NCI-H2081 treated with DMSO at 0.1 percent for 48 hours (cell line): ENCODE measurements at places on chromosomes 5 and 9.

DNA sequence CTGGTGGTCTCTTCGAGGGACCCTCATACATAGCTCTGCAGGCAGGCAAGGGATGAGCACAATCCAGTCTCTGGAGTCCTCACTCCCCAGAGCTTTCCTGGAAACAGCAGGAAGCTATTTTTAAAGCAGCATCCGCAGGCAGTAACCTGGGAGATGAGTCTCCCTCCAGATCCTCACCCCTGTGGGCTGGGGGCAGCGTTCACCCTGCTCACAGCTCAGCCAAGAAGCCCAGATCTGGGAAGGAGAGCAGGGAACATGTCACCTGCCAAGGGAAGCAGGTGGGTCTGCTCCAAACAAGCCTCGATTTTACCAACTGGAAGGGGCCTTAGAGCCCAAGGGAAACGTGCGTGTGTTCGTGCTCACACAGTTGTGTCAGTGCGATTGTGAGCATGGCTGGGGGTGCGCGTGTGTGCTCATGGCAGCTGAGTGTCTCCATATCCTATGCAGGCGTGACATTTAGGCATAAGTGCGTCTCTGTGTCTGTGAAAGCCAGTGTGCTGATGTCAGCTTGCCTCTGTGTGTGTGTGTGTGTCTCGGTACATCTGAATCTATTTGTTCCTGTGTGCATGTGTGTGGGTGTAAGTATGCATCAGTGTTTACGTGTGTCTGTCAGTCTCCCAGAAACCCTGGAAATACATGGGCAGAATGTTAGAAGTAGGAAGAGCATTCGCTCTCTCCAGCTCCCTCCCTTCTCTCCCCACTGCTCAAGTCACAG is 40.6 kb upstream of the CPLX2 start:
- DNase-seq: no peak

- DNase-seq: no peak
Observed at GRCh38 chr9:116673375-116673774, 13.7 kb upstream of the TRIM32 start.

DNA sequence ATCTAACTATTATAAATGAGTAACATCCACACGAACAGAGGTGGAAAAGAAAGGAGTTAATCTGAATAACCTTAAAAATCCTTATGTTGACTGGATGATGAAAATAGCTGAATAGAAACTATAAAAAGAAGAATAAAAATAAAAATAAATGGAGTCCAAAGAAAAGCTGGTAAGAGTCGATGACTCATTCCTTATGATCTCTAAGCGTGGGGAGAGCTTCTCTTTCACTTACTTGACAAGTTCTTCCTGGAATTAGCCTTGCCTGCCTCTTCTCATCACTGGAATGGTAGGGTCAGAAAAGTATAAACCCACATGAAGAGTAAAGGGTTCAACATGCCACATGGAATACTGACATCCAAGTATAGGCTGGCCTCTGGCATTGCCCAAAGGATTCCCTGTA is 477.0 kb upstream of the RGMB start:
- no peak for DNase-seq

GRCh38 chr5:117255211-117256027 is 680.8 kb upstream of the SEMA6A start:
- DNase-seq: no peak

DNA sequence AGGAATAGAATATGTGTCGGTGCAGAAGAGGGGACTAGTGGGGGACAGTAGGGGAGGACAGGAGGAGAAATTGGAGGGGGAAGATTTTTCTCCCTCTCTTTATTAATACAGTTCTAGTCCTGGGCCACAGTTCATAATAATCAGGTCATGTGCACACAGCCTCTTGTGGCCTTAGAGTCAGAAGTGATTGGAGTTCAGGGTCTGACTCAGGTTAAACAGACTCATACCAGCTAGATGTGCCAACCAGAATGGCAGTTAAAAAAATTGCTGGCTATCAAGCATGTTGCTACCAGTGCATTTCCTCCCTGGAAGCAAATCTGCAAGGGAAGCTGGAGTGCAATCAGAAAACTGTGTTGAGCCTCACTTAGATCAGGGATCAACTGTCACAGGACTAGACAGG is 132.7 kb upstream of the MAP1B start:
- no peak for DNase-seq

- DNase-seq: no peak
Observed at GRCh38 chr5:6710070-6710469, 3.2 kb upstream of the TENT4A start.

GRCh38 chr5:151620461-151620840 is 29.3 kb upstream of the FAT2 start:
- DNase-seq: no peak

DNA sequence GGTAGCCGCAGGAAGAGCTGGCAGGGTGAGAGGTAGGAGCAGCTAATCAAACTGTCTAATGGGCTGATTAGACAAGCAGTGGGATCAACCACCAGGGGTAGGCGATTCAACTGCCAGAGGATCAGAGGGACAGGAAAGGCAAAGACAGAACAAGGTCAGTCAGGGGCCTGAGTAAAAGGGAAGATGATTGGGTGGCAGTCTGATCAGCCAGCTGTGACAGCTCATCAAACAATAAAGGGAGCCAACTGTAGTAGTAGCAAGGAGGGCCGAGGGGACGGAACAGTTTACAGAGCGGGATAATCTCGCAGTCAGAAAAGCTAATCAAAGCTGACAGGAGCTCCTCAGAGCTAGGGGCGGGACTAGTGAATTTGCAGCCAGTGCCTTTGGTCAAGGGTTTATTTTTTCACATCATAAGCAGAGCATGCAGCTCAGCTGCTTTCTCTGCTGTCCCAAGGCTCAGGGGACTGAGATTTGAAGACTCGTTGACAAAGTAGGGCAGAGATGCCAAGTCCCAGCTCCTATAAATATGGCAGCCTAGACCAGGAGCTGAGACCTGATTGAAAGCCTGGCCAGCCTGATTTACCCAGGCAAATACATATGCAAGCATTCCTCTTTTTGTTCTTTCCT is 418.2 kb downstream of the GABRG2 start:
- DNase-seq: no peak

DNA sequence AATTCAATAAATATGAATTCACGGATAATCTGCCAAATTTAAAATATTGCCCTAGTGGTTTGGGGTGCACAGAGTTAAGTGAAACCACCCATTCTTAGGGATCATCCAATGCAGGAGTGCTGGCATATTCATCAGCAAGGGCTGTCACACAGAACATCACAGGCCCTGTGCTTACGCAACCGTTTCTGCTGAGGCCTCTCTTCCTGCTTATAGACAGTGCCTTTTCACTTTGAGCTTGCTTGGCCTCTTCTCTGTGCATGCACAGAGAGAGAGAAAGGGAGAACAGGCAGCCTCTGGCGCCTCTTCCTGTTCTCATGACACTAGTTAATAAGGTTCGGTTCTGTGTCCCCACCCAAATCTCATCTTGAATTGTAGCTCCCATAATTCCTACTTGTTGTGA is 366.3 kb downstream of the ICE1 start:
- DNase-seq: no peak

- DNase-seq: no peak
Observed at GRCh38 chr5:177361418-177362291, 3.9 kb downstream of the RGS14 start.

GRCh38 chr9:1957856-1958255 is 57.3 kb upstream of the SMARCA2 start:
- no peak for DNase-seq

DNA sequence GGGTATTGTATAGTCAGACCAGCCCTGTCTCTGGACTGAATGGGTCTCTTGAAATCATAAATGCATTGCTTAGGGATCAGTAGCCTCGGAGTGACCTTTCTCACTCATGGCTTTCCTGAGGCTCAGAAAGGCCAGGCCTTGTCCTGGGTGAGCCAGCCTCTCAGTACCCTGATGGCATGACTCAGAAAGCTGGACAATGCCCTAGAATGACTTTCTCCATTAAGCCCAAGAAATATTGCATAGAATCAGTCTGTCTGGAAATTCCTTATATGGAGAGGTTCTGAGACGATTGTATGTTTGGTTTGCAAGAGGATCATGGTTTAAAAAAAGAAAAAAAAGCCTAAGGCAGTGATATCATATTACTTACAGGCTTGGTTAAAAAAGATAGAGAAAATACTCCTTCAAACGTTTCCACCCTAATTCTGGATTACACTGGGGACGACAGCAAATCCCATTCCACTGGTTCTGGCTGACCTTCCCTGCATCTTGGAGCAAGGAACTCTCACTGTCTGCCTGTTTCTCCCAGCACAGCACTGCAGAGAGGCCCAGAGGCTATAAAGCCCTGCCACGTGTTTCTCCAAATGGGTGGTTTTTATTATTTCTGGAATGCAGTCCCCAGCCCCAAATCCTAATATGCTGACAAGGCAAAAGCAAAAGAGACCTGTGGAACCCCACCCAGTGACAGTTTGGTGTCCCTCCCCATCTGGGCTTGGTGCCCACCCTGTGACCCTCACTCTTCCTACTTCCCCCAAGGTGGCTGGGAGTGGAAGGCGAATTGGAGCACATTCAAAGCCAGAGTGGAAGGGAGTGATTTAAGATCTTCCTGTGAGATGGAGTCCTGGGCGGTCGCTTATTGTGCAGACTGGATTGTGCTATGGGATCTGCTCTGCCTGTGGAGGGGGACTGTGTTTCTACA is 34.4 kb downstream of the MAP1B start:
- no peak for DNase-seq

DNA sequence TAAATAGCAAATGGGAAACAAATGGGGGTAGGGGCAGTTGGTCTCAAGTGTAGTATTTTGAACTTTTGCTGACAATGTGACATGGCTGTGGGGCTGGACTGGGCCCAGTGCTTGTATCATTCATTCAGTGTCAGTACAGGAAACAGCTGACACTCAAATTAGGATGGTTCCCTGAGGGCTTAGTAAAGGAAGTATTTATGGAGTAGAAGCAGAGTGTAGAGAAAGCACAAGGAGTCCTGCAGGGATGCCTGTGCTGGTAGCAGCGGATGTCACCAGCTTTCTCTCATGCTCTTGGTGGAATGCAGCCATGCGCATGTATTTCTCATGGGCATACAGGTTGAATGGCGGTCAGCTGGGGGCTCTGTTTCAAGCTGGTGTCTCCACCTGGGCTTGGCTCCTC is 72.9 kb upstream of the SLC44A1 start:
- DNase-seq: no peak

GRCh38 chr9:132037458-132037857 is 42.2 kb downstream of the MED27 start:
- peak; percentile 76 for DNase-seq

- no peak for DNase-seq
Observed at GRCh38 chr5:93255796-93256195, 325.2 kb downstream of the NR2F1-AS1 start.

- no peak for DNase-seq
Observed at GRCh38 chr5:56757077-56757476, 58.3 kb upstream of the MAP3K1 start.

DNA sequence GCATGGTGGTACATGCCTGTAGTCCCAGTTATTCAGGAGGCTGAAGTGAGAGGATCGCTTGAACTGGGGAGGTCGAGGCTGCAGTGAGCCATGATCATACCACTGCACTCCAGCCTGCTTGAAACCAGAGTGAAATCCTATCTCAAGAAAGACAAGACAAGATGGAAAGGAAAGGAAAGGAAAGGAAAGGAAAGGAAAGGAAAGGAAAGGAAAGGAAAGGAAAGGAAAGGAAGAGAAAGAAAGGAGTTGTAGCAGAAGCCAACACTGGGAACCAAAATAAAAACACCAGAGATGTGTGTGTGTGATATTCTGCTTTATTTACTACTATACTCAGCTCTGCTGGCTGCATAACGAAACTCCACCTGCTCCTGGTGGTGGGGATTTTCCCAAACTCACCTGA is 115.3 kb downstream of the DRD1 start:
- DNase-seq: no peak

DNA sequence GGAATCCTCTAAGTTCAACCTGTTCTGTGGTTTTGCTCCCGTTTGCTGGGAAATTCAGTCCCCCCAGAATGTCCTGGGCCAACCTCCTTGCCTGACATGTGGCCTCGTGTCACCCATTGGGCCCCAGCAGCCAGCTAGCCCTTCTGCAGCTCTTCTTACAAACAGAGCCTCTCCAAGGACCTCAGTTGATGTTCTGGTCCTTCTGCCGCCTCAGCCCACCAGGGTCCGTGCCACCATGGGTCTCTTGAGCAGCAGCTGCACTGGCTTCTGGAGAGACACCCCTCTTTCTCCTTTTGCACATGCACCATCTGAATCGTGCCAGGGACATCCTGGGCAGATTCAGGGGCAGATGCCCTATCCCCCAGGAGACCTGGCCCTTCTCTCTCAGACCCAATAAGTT is 85.0 kb downstream of the LMX1B start:
- DNase-seq: no peak

DNA sequence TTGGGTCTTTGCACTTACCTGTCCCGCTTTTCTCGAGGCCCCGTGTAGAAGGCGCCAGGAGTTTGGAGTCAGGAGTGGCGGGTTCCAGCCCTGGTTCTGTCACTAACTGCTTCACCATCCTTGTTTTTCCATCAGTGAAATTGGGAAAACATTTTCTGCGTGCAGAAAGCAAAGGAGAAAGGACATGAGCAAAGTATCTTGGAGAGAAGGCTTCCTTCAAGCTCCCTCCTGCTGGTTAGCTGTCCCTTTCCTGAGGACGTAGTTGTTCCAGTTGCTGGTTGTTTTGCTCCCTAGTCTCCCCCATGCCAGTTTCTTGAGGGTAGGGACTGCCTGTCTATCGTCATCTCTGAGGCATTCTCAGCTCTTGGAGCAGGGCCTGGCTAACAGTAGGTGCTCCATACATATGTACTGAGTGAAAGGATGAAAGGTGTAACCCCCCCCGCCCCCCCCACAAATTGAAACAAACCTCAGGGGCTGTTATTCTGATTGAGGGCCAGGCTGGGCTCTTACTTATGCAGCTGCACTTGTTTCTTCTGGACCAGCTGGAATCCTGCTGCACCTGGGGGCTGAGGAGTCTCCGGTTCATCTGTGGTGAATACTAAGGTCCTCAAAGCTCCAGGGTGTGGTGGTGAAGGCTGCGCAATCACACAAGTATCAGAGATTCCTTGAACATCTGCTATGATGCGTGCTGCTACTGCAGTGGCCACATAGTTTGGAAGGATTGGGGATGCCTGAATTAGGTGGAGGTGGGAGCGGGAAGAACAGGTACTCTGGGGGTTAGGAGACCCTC is 1.0 kb downstream of the SMIM3 start:
- no peak for DNase-seq

- DNase-seq: no peak
Observed at GRCh38 chr5:172758077-172758833, 12.7 kb downstream of the DUSP1 start.

GRCh38 chr5:122392824-122393223 is 80.8 kb downstream of the SNCAIP start:
- DNase-seq: no peak

DNA sequence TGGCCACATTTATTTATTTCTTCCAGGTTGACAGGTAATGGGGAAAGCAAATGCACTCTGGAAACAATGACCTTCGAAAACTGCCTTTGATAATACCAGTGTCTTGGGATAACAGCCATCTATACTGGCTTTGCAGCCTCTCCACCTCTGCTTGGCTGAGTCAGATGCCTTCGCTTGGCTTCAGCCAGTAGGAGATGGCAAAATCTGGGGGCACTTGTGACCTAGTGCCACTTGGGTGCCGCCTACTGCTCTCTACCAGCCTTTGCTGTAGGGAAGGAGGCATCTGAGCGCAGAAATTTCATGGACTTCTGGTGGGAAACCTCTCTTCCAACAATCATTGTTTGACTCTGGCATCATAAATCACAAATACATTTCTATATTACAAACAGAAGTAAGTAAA is 21.8 kb downstream of the FYB1 start:
- no peak for DNase-seq
